ENCODE measurements at places on chromosomes 1 and 21. TPM values are rescaled to one million over a fixed set of nuclear protein-coding genes. Genes with fewer than 3 reads are reported as not detected.

The HMCN1 gene
- total RNA-seq, result 4.9 TPM

The SDHB gene
- 314 TPM for total RNA-seq

The MFAP2 gene
- total RNA-seq, result 16.9 TPM

The LMX1A gene
- total RNA-seq, result not detected

The C1orf141 gene
- total RNA-seq, result not detected

The TMEM52 gene
- 0.39 TPM for total RNA-seq

The DRAXIN gene
- 0.10 TPM for total RNA-seq

The FAM3B gene
- total RNA-seq, result 0.10 TPM

The DNALI1 gene
- 5.9 TPM for total RNA-seq

The LEFTY2 gene
- not detected for total RNA-seq

The SH3D21 gene
- 7.2 TPM for total RNA-seq

The PRMT6 gene
- total RNA-seq, result 8.9 TPM

The PLA2G2D gene
- total RNA-seq, result not detected

The TRIM45 gene
- 3.3 TPM for total RNA-seq

The CYYR1 gene
- not detected for total RNA-seq

The DISP1 gene
- total RNA-seq, result 4.1 TPM

The FAM43B gene
- 0.10 TPM for total RNA-seq

The PADI3 gene
- total RNA-seq, result 48.8 TPM

The C1QTNF12 gene
- total RNA-seq, result not detected

The SLC19A1 gene
- 8.3 TPM for total RNA-seq

The BOLA1 gene
- total RNA-seq, result 16.7 TPM

The SPRR1B gene
- not detected for total RNA-seq

The HSPA6 gene
- not detected for total RNA-seq

The CALML6 gene
- total RNA-seq, result not detected

The RAD54L gene
- 12.7 TPM for total RNA-seq

The RNF2 gene
- 17.5 TPM for total RNA-seq

The NR1I3 gene
- total RNA-seq, result not detected

The GRHL3 gene
- total RNA-seq, result not detected

The TMEM50A gene
- 124 TPM for total RNA-seq

The TMEM200B gene
- total RNA-seq, result 4.3 TPM

The RCSD1 gene
- 0.12 TPM for total RNA-seq

The FASLG gene
- not detected for total RNA-seq

The LAD1 gene
- total RNA-seq, result not detected

The AIDA gene
- 44.3 TPM for total RNA-seq

The MTF1 gene
- 3.0 TPM for total RNA-seq

The GBP6 gene
- total RNA-seq, result not detected

The ALG14 gene
- 9.5 TPM for total RNA-seq

The KIF14 gene
- 25.4 TPM for total RNA-seq

The HLCS gene
- 11.9 TPM for total RNA-seq

The CATSPERE gene
- total RNA-seq, result 0.29 TPM
